ENCODE measurements at places on chromosomes 11 and 22.

- DNase-seq: no peak
These were observed 103.1 kb downstream of the SNX19 start for GRCh38 chr11:130813196-130813595.

GRCh38 chr11:34395916-34396550 is 38.2 kb upstream of the ABTB2 start:
- no peak for DNase-seq

GRCh38 chr11:74321487-74322188 is 10.2 kb upstream of the P4HA3 start:
- DNase-seq: no peak

GRCh38 chr11:8831861-8832260 is 79.1 kb upstream of the AKIP1 start:
- no peak for DNase-seq

DNA sequence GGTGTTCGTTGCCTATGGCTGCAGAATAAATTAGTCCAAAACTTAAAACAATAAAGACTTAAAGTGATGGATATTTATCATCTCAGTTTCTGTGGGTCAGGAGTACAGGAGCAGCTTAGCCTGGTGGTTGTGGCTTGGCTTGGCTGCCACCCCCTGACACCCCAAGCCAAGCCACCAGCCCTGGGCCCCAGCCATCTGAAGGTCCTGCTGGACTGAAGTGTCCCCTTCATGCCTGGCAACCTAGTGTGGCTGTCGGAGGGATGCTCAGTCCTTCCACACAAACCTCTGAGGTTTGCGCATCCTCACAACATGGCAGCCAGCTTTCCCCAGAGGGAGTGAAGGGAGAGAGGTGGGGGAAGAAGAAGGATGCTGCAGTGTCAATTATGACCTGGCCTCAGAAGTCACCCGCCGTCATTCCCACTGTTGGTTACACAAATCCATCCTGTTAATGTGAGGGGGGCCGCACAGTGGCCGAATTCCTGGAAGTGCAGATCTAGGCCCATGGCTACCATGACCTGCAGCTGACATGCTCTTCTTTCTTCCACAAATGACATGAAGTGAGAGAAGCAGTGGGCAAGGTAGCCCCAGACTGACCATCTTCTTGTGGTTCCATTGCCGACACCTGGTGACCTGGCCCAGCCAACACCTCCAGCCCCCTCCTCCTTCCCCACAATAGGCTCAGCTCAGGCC is 31.1 kb downstream of the IGF2 start:
- no peak for DNase-seq

GRCh38 chr11:73429121-73429750 is 53.0 kb downstream of the RELT start:
- DNase-seq: no peak

- DNase-seq: no peak
These were observed 20.9 kb downstream of the PRG3 start for GRCh38 chr11:57359896-57360690.

GRCh38 chr11:43825217-43825816 is 55.3 kb upstream of the ALKBH3 start:
- DNase-seq: no peak

DNA sequence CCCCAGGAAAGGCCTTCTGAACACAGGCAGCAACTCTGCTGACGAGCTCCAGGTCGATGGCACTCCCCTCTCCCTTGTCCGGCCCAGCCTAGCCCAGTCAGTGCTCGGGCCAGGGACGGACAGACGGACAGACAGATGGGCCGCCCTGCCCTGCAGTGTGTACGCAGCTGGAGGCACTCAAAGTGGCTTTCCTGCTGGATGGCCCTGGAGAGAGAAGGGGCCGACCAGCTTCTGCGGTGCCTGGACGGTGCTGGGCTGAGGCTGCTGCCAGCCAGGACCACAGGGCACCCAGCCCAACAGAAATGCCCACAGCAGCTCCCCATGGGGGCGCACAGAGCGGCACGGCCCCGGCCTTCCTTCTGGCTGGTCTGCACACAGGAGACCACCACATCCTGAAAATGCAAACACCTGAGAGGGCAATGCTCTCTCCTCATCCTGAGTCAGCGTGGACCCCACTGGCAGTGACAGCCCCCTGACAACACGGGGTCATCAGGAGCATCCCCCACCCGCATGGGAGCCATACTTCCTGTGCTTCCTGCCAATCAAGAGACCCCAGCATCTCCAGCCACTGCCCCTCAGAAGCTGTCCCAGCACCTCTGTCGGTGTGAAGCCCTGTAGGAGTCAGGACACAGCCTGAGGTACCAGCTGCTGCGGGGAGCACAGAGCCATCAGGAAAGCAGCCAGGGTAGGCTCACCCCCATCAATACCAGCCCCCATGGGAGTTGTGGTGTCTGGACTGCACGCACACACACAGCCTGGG is 692 bp upstream of the MOB2 start:
- no peak for DNase-seq

DNA sequence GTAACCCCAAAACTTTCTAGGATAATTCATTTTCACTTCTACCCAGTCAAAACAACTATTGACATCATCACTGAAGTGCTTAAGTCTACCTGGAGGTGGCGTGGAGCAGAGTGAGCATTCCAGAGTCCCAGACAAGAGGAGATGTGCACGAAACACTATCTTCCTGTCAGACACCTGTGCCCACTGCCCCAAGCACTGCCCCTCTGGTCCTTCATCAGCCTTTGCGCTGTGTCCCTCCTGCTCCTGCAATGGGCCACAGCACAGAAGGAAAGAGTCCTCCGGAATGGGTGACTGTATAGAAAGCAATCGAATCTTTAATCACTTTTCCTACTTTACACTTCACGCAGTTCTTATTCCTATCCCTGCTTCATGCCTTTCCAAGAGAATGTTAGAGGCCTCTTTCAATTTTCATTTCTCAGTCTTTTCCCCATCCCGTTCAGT is 512 bp upstream of the GRIA4 start:
- DNase-seq: no peak

DNA sequence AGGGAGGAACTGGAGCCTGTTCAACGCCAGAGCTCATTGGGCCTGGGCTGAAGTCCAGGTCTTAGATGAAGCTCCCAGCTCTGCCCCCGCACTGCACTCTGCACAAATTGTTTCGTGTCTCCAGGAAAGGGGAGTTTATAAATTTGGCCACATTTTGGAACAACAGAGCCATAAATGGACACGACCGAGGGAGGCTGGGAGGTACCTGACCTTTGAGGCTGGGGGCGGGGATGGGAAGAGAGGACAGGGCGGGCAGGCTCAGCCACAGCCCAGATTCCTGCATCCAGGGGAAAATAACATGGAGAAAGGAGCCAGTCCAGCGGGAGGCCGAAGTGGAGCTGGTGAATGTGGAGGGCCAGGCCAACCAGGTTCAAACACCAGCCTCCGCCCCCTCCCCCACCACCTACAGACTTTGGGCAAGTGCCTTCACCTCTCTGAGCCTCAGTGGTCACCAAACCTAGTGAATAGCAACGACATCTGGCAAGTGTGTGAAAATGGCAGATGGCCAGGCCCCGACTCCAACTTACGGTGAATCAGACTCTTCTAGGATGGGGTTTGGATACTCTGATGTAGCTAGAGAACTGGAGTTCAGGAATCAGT is 36.8 kb upstream of the SMTN start:
- DNase-seq: no peak

DNA sequence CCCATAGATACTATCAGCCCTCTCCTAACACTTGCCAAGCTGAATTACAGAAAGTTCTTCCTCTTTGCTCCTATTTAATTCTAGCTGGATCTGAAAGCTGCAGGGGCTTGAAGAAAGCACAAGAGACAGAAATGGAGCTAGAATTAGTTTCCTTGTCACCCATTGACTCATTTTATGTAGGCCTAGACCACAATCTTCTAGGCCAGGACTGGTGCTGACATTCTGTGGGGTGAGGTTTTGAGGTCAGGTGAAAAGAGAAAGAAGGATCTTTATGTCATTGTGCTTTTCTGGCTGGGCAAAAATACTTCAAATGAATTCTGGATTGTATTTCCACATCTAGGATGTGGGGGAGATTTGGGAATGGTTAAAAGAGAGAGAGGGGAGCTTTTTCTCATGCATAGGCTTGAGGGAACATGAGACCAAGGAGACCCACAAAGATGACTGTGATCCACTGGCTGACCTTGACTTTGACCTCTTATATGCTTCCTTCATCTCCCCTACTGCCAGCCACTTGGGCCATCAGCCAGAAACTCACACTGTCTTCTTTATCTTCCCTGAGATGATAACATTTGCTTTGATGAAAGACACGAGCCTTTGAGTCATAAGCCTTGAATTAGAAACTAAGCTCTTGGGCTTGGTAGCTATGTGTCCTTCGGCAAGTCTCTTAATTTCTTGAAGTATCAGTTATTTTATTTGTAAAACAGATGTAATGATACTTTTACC is 274.9 kb upstream of the CADM1 start:
- no peak for DNase-seq

DNA sequence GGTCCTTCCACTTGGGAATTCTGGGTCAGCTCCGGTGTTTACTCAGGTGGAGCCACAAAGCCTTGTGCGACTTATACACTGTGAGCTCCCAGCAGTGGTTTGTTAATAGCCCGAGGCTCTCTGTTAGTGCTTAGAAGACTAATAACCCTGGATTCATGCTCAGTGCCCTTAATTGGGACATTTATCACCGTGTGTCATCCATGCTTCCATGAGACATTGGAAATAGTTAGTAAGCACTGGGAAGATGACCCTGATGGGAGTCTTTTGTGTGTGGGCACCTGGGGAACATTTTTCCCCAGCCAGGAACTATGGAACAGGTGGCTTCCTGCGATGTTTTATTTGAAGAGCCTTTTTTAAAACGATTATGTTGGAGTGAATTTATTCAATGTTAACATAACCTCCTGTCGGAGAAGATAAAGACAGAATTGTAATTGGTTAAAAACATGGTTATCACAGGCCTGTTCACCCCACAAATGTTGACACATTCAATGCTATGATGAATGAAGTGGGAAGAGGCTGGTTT is 188.9 kb downstream of the MYO18B start:
- no peak for DNase-seq

DNA sequence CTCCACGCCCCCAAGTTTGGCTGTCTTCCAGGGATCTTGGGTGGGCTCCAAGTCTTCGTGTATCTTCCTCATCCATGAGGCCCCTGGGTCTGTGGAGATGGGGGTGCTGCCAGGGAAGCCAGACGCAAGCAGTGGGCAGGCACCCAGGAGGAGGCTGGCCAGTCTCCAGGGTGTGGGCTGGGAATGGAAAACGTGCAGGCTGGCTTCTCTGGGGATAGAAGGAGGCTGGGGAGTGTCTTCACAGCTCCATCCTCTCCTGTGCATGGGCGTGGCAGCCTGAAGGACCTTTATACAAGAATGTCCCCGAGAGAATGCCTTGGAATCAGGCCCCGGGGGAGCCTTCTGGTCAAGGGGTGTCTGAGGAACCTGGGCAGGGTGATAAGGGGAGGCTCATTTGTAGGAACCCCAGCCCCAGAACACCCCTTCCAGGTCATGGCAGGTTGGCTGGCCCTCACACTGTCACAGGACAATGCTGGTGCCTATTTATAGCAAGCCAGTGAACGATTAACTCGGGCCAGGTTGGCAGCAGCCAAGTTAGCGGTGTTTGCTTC is 14.0 kb downstream of the SGSM1 start:
- DNase-seq: no peak
